ENCODE measurements at places on chromosomes 3 and 15.

DNA sequence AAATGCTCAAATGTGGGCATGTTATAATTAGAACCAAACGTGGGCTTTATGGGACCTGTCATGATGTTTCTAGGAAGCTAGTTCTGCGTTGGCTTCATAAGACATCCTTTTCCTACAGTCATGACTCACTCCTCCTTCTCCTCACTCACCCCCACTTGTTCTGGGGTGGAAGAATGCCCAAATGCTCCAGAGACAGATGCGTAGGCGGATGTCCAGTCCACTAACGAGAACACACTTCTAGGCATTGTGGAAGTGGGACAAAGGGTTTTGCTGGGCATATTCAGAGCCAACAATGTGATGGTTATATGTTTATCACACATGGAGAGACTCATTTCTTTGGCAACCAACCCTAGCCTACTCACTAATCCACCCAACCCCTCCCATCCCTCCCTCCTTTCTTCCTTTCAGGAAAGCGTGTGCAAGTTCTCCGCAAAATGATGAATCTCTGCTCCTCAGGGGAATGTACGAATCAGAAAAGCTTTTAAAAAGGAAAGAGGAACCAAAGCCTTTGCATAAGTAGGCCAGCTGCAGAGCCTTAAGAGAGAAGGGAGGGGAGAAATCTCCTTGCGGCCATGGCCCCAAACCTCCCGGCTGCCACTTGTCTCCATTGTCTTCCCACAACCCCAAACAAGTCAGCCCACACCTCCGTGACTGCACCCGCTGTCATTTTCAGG, 123.0 kb upstream of the SPRED1 start:
- no peak for DNase-seq

GRCh38 chr3:124441766-124442165, 288.5 kb upstream of the UMPS start:
- DNase-seq = no peak

DNA sequence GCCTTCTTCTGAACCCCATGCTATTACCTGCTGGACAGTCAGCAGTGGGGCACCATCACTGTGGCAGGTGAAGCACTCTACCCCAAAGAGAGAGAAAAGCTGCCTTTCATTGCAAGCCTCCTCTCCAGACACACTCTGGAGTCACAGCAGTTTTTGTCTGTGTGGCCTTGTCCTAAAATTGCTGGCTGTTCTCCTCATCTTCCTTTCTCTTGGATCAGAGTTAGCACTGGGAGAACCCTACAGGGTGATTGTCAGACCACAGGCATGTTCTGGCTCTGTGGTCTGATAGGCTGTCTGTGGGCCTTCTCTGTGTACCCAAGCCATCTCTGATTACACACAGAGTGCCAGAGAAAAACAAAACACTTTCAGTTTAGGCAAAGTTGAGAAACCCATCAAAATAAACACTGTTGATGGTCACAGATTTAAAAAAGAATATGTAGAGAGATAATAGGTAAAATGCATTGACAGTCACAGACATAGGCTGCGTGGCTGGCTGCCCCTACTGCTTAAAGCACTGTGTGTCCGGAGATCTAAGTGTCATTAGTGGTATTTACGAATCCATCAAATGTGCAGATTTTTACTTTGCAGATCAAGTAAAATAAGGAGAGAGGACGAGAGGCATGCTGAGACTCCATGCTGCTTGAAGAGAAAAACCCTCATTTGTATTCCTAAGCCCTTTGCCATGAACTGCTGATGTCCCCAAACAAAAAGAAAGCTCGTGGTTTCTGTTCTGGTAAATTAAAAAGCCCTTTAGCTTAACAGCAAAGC, 689.9 kb downstream of the TUSC7 start:
- no peak for DNase-seq

- no peak for DNase-seq
These were observed 193.5 kb downstream of the C3orf38 start for GRCh38 chr3:88343264-88343663.

GRCh38 chr3:30203301-30203700, 403.1 kb upstream of the TGFBR2 start:
- no peak for DNase-seq

- no peak for DNase-seq
These were observed 9.3 kb downstream of the LRCH3 start for GRCh38 chr3:197800379-197800778.

GRCh38 chr3:119205209-119205608, 31.8 kb downstream of the UPK1B start:
- DNase-seq = no peak
